ENCODE measurements at places on chromosomes 5 and 9.

DNA sequence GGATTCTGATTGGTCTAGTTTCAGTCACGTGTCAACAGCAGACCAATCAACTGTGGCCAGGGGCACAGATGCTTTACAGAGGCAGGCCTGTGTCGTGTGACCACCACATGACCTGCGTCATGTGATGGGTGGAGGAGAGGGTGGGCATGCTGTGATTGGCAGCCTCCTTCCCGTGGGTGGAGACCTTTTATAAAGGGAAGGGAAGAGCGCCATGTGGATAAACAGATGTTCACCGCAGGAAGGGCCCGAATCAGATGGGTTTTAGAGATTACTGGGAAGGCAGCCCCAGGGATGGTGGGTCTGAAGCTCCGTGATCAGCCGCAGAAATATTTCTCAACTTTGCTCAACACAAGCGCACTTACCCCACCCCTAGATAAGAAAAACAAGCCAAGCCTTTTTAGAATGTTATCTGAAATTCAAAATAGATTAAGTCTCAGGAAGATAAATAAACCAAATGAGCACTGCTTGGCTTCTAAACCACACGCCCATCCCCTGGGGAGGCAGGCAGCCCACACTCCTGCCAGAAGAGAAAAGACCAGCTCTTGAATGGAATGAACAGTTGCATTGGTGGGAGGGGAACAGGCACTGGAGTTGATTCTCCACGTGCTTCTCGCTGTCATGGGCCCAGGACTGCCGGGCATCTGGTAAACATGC is 43.6 kb downstream of the ROPN1L start:
- no peak for DNase-seq

- DNase-seq, result no peak
These were observed at the start of gene IRX2 for GRCh38 chr5:2751592-2752021. Gene IRX2, minus strand, starts transcription at chr5:2751677. Its CDS starts 264 bp downstream, at chr5:2751413.

- no peak for DNase-seq
These were observed 180.7 kb downstream of the AP3B1 start for GRCh38 chr5:78113689-78114264.

DNA sequence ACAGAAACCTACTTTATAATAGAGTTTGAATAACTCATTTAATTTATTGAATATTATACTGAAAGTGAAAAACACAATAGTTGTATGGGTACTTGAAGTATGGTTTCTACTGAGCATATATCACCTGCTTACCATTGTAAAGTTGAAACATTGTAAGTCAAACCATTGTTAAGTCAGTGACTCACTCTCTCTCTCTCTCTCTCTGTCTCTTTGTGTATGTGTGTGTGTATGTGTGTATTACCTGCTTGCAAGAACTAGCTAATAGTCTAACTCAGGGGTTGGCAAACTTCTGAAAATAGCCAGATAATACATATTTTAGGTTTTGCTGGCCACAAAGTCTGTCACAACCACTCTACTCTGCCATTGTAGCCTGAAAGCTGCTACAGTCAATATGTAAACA is 564.3 kb upstream of the ZNF608 start:
- no peak for DNase-seq

GRCh38 chr5:103834216-103834615 is 271.6 kb upstream of the NUDT12 start:
- no peak for DNase-seq

GRCh38 chr5:31172881-31173280 is 20.6 kb upstream of the CDH6 start:
- no peak for DNase-seq

GRCh38 chr9:129630967-129631673 is 5.2 kb downstream of the NTMT1 start:
- no peak for DNase-seq

- DNase-seq, result no peak
These were observed 83.3 kb downstream of the ZNF354C start for GRCh38 chr5:179143446-179143845.

GRCh38 chr5:19950897-19951296 is 37.1 kb downstream of the CDH18 start:
- no peak for DNase-seq

- peak; percentile 19 for DNase-seq
These were observed 22.5 kb downstream of the PPP3R2 start for GRCh38 chr9:101572316-101572715.

GRCh38 chr5:32319926-32320543 is 7.3 kb upstream of the MTMR12 start:
- DNase-seq, result no peak

DNA sequence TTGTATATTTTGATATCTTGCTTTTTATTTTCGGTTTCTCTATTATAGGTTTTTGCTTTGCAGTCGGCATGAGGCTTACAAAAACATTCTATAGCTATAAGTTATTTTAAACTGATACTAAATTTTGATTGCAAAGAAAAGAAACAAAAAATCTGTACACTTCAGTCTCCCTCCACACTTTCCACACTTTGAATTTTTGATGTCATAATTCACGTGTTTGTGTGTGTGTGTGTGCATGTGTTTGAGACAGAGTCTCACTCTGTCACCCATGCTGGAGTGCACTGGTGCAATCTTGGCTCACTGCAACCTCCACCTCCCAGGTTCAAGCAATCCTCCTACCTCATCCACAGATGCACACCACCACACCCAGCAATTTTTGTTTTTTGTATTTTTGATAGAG is 124.9 kb downstream of the MRPS30 start:
- no peak for DNase-seq

All from CD4-positive, alpha-beta T cell treated with Interleukin-6 at 100 ng/mL for 8 hours (primary cell).